Aorta (tissue), 5 donors: ENCODE measurements at places on chromosomes 2 and 18. TPM values are rescaled to one million over a fixed set of nuclear protein-coding genes. Genes with fewer than 3 reads are reported as not detected.

COL4A3 gene
- polyA plus RNA-seq: 2.8 TPM

MZT2B gene
- 188 TPM for polyA plus RNA-seq

NDUFB3 gene
- 62.8 TPM for polyA plus RNA-seq

RGPD3 gene
- polyA plus RNA-seq: 0.20 TPM

TMEM182 gene
- 0.56 TPM for polyA plus RNA-seq

COPS9 gene
- 415 TPM for polyA plus RNA-seq

CRYGD gene
- polyA plus RNA-seq: not detected

TBR1 gene
- polyA plus RNA-seq: not detected

MBOAT2 gene
- 11.6 TPM for polyA plus RNA-seq

THSD7B gene
- polyA plus RNA-seq: 0.25 TPM

LYPD6 gene
- polyA plus RNA-seq: not detected

OR6B2 gene
- not detected for polyA plus RNA-seq
